ENCODE measurements at places on chromosomes 7 and 10.

GRCh38 chr7:96792115-96792514 is 82.5 kb upstream of the SEM1 start:
- DNase-seq = no peak

- DNase-seq = no peak
These were observed 117.6 kb downstream of the SNX13 start for GRCh38 chr7:17822547-17823173.

GRCh38 chr7:20777377-20778062 is 9.2 kb downstream of the SP8 start:
- no peak for DNase-seq

- DNase-seq = no peak
These were observed 64.9 kb downstream of the GPR37 start for GRCh38 chr7:124700655-124701054.

- DNase-seq = no peak
These were observed 294.4 kb upstream of the NEBL start for GRCh38 chr10:21191512-21191911.

- peak; percentile 41 for DNase-seq
These were observed 66.0 kb upstream of the HDAC9 start for GRCh38 chr7:18429547-18429946.

DNA sequence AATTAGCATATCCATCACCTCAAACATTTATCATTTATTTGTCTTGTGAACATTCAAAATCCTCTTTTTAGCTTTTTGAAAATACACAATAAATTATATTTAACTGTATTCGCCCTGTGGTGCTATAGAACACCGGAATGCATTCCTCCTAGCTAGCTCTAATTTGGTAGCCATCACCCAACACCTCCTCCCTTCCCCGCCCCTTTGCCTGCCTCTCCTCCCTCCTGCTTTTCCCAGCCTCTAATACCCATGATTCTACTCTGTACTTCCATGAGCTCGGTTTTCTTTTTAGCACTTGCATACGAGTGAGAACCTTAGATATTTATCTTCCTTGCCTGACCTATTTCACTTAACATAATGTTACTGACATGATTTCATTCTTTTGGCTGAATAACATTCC is 80.1 kb downstream of the ANKRD26 start:
- no peak for DNase-seq

DNA sequence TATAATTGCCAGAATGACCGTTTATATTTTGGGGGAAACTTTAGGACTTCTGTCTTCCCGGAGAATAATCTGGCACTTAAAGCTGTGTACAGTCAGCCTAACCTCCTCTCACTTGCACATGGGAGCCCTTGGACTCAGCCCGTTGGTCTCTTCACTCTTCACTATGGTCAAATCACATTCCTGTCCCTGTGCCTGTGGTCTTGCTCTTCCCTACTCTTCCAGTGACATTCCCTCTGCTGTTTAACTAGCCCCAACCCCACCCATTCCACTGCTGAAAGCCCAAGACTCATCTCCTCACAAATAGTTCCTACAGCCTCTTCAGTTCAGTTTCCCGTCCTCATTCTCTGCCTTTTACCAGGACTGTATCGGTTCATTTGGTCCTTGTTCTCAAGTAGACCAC is 135.0 kb downstream of the DYNC1I1 start:
- no peak for DNase-seq

DNA sequence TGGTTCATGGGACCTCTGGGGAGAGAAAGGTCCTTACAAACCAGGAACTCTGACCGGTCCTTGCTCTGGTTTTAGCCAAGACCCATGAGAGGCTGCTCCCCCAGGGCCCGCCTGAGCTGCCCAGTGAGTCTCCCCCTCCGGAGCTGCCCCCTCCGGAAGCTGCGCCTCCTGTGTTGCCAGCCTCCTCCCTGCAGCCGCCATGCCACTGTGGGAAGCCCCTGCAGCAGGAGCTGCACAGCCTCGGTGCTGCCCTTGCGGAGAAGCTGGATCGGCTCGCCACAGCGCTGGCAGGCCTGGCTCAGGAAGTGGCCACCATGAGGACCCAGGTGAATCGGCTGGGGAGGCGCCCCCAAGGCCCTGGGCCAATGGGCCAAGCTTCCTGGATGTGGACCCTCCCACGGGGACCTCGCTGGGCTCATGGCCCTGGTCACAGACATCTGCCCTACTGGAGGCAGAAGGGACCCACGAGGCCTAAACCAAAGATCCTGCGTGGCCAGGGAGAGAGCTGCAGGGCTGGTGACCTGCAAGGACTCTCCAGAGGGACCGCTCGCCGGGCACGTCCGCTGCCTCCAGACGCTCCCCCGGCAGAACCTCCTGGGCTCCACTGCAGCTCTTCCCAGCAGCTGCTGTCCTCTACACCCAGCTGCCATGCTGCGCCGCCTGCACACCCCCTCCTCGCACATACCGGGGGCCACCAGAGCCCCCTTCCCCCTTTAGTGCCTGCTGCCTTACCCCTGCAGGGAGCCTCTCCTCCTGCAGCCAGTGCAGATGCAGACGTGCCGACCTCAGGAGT is 40.1 kb downstream of the ZNF467 start:
- DNase-seq = no peak

- DNase-seq = no peak
These were observed 320.4 kb downstream of the KCNMA1 start for GRCh38 chr10:77317221-77317620.

DNA sequence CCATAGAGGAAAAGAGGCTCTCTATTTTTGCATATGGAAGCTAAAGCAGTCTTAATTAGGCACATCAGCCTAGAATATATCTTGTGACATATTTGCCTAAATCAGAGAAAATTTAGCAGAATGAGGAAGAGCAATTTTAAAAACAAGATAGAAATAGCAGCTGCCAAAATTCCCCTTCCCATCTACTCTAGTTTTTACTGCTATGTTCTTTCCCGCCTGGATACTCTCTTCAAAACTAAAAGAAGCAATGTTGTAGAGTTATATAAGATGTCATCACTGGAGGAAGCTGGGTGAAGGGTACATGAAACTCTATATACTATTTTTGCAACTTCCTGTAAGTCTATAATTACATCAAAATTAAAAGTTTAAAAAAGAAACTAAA is 87.0 kb downstream of the ARMH3 start:
- DNase-seq = no peak

GRCh38 chr7:234051-234707 is 41.8 kb downstream of the FAM20C start:
- DNase-seq = no peak

DNA sequence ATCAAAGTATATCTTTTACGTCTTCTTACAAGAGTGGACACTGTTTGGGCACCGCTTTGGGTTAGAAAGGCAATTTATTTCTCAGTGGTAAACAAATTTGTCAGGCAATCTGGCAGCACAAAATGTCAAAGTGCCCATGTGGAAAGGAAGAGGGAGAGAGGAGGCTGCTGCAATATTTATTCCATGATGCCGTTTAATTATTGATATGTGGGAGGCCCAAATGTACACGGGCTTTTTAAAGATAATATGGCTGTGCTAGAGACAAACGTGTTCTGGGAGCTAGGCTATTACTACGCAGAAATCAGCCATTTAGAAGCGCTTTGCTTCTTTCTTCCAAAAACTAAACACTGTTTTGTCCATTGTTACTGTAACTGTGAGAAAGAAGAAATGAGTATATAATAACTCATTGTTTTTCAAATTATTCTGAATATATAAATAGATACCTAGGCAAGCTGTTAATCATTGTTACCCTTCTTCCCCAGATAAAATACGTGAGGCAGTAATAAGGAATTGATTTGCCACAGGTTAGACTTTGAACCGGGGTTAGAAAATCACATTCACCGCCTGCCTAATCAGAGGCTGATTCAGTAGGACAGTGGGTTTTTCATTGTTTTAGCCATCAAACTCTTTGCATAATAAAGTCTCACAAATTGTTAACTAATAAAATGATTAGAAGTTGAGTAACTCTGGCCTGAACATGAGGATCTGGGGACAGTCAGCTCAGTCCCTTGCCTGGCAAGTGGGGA is 116.5 kb upstream of the FRMD4A start:
- DNase-seq = no peak

- no peak for DNase-seq
These were observed 181.9 kb downstream of the CYP26A1 start for GRCh38 chr10:93255546-93255945.

DNA sequence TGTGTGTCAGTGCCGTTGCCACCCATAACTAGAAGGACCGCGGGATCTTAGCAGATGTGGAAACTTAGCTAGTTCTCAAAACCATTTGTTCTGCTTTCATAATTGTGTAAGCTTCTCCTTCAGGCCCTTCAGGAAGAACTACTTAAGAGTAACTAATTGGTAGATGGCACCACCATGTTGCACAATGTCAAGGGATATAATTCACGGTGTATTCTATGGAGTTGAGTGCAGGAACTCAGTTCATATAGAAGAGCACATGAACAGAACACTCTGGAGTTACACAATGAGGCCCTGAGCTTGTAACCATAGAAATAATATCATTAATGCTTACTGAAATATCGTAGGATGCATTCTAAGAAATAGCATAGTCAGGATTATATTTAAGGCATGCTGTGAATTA is 126.5 kb upstream of the GAD2 start:
- no peak for DNase-seq

DNA sequence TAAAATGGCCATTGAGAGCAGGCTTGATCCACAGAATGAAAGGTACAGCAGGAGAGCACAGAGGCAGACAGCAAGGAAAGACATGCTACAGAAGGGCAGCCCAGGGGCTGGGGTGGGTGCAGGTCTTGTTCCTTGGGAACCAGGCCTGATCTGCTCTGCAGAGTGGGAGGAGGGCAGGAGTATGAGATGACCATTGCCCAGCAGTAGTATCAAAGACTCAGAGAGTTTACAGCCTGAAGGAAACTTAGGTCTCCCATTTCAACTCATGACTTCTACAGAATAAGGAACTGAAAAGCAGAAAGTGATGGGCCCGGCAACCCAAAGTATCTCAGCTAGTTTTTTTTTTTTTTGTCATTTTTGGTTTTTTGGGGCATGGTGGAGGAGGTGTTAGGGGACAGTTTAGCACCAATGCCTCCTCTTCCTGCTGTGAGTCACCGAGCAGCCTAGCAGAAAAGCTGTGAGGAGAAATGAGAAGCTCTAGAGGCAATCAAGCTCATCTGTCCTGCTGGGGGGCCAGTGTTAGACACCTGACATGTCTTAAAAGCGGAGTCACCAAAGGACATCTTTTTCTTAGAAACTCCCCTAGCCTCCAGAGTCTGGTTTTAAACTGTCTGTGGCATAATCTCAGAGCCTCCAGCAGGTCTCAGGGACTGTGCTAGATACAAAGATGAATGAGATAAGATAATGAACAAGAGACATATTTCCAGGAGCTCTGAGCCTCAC is 34.3 kb upstream of the HERPUD2 start:
- DNase-seq = no peak

- DNase-seq = no peak
These were observed 126.7 kb downstream of the NRCAM start for GRCh38 chr7:108329514-108329913.

DNA sequence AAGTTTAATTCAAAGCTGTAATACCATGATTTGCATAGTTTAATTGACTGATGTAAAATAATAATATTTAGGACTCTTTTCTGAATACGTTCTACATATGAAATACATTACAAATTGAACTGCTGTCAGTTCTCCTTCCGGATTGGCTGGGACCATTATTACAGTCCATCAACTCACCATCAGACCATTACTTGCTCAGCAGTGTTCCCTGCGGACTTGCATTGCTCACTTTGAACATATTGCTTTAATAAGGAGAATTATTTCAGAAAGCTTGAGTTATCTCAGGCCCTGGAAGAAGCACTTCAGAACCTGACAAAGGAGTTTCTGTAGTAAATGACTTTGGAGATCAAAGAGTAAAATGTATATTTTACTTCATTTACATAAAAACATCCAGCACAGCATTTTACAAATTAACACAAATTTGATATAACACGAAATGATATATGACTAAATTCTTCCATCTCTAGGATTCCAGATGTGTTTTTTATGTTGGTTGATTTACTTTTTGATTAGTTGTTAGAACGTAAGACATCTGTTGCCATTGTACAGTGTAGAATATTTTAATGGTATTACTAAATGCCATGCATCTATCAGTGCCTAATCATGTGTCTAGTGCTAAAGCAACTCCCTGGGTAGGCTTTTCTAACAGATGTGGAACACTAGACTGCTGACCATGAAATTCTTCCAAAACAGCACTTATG is 418.5 kb upstream of the SEMA3A start:
- no peak for DNase-seq

GRCh38 chr7:95469848-95470247 is 15.9 kb upstream of the ASB4 start:
- DNase-seq = no peak

DNA sequence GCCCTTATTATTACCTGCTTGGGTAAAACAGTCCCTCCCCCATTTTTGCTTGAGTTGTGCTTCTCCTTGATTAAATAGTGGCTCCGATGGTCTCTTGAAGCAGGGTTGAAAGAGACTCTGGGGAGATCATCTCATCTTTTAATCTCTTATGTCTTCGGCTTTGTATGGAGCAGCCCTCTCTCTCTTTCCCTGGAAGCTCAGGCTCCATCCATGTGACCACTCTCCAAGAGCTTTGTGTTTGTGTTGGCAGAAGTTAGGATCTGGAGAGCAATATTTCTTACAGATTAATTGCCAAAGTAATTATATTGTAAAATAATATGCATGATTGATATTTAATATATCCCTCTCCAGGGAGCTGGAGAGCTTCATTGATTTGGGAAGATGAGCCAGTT is 76.9 kb downstream of the LRRC4 start:
- DNase-seq = no peak

- DNase-seq = no peak
These were observed 49.6 kb downstream of the KAT6B start for GRCh38 chr10:74875966-74876365.

DNA sequence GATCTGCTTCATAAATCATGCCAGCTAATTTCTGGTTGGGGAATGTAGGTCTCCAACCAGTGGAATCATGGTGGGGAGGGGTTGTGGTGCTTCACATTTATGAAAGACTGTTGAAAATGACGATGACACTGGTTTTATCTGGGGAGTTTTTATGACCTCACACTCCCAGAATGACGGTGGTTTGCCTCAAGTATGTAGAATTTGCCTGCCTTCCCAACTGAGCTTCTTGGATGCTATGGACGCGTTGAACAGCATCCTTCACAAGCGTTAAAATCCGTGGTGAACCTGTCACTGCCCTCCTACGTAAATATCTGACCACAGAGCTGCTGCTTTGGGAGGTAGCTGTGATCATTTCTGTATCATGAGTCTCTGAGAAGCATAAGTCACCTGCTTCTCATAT is 3.3 kb downstream of the INSYN2A start:
- DNase-seq = peak; percentile 84

DNA sequence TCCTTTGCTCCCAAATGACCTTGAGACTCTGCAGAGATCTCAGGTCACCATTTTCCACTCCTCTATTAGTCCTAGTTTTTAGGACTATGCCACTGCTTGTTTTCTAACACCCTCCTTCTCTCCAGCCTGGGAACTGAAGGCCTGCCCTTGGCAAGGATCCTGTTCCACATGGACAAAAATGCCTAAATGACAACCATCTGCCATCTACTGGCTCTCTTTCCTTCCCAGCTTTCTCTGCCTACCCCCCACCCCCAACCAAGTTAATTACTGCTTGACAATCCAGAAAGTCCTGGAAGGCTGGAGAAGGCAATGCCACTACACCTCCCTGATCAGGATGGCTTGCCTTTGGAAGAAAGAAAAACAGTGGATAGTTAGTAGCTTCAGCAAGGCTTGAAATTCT is 44.8 kb upstream of the SP8 start:
- DNase-seq = no peak

- peak; percentile 93 for DNase-seq
These were observed 19.1 kb downstream of the MXI1 start for GRCh38 chr10:110226543-110226925.
